ENCODE measurements at places on chromosomes 16 and 17.

- no peak for DNase-seq
Observed at GRCh38 chr17:68908045-68908444, 47.1 kb downstream of the ABCA8 start.

- no peak for DNase-seq
Observed at GRCh38 chr16:19289811-19290485, 4.4 kb downstream of the CLEC19A start.

DNA sequence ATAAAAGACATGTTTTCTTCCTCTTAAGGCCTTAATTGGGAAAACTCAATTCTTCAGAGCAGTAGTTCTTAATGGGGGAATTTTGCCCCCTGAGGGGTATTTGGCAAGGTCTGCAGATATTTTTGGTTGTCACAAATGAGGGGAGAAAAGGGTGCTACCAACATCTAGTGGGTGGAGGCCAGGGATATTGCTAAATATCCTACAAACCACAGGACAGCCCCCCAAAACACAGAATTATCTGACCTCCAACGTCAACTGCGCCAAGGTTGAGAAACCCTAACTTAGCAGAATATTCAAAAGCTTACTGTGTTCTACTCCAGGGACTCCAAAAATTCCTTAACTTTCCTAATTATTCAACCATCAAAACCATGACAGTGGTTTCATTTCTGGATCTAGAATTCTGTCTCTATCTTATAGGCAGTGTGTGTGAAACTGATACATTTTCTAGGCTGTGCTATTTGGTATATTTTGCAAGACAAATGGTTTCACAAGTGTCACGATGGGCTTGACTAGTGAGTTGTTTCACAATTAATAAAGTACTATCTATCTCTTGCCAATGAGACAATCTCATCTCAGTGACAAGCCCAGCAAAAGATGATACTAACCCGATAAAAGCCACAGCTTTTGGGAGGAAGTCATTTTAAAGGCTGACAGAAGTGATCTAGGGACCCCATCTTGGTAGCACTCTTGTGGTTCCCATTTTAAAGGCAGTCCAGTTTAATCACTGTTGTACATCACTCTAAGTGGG, 14.7 kb downstream of the TXNDC11 start:
- no peak for DNase-seq

DNA sequence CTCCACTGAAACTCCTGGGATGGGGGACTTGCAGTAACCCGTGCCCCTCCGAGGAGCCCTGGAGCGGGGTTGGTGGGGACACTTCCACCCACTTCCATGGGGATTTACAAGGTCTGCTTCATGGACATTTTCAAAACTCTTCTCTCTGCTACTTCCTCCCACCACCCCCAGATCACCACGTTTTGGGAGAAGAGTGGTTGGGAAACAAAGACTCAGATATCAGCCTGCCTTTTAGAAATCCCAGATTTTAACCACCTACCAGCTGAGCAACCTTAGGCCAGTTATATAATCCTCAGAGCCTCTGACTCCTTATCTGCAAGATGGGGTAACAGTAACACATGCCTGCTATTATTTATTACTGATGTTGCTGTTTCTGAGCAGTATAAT, 184.8 kb downstream of the CCDC182 start:
- no peak for DNase-seq

DNA sequence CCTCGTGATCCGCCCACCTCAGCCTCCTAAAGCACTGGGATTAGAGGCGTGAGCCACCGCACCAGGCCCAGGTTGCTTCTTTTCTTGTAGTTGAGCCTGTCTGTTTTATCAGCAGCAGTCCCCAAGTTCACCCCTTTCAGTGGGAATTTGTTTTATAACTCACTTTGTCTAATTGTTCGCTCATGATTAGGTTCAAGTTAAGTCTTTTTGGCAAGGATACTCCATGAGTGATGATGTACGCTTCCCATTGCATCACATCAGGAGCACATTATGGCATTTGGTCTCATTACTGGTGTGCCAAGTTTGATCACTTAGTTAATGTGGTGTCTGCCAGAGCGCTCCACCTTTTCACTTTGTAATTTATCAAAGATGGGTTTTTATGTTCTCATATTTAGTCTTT, 14.4 kb upstream of the GJD3 start:
- no peak for DNase-seq

- no peak for DNase-seq
Observed at GRCh38 chr16:54245788-54246453, 40.7 kb downstream of the IRX3 start.

DNA sequence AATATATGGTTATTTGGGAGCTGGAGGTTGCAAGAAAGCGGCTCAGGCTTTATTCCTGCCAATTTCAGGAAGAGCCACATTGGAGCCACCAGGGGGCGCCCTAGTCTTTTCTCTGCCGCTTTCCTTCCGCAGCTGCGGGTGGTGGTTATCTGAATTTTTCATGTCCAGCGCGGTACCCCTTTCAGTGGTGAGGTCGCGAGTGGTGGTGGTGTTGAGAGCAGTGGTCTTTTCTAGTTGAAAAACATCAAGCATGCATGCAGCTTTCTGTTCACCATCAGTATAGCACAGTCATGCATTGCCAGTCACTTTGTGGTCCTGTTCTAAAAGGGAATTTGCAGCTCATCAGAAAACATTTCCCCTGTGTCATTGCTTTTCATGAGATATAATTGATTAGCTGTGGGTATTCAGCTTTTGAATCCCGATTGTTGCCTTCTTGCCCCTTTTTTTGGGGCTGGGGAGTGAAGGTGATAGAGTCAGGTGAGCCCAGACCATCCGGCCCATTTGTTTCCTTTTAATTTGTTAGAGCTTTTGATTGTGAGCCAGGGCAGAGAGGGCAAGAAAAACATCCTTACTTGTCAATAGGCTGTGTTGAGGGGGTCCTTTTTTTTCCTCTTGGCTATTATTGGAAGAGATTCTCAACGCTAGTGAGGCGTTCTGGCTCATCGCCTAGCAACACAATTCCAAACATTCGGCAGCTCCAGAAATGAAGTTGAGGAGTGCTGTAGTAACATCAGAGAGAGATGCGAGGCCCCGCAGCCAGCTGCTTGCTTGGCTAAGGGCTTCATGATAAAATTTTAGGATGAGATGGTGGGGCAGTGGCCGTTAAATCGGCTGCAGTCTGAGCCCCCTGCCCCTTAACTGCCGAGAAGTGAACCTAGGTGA, 119.0 kb downstream of the SNX29 start:
- DNase-seq, result peak; percentile 41

DNA sequence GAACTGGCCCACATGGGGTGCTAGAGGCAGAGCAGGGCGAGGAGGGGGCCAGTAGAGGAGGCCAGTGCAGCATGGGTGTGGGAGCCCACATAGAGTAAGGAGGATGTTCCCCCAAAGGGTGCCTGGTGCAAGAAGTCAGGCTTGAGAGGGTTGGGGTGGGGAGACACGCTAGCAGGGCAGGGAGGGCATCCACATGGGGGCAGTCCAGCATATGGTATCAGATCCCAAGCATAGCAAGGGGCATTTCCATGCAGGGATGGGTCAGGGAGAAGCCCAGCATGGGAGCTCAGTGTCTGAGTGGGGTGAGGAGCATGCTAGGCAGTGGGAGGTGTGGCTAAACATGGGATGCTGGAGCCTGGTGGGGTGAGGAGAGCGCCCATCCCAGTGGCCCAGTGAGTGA, 213.7 kb downstream of the COPRS start:
- no peak for DNase-seq

- DNase-seq, result peak; percentile 43
Observed at GRCh38 chr16:87897521-87898505, 28.5 kb upstream of the SLC7A5 start.

GRCh38 chr16:30066761-30067583, 1.4 kb downstream of the ALDOA start:
- DNase-seq, result no peak

DNA sequence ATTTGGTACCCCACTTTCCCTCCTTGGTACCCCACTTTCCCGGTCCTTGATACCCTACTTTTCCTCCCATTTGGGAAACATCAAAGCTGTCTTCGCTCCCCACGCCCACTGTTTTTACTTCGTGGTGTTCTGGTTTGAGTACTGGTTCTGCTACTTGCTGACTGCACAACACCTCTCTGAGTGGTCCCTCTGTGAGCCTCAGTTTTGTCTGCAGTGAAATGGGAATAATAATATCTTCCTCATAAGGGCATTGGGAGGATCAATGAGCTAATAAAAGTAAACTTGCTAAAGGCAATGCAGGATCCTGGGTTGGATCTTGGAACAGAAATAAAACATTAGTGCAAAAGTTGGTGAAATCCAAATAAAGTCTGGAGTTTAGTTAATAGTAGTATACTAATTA, 70.0 kb upstream of the CLEC18A start:
- no peak for DNase-seq

- DNase-seq, result no peak
Observed at GRCh38 chr16:57051696-57052228, 40.6 kb upstream of the CPNE2 start.

DNA sequence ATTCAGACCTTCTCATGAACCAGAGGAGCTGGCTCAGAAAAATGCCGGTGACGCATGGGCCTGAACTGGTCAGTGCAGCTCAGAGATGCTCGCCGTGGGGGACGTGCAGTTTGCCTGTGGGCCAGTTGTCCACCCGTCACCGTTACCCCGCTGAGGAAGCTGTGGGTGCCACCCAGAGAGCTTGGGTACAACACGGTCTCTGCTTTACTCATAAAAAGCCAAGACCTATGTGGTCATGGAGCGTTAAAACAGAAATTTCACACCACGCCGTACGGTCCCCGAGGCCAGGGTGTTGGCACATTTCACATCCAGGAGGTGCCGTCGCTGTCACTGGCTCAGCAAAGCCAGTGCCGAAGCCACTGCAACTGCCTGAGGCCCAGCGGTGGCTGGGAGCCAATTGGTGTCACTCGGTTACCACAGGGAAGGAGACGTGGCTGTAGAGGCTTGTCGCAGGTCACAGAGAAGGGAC, 120.9 kb downstream of the METRNL start:
- peak; percentile 17 for DNase-seq

- DNase-seq, result no peak
Observed at GRCh38 chr16:56987692-56988091, 1.7 kb upstream of the NLRC5 start.

- DNase-seq, result no peak
Observed at GRCh38 chr16:12902511-12903372, 1.3 kb downstream of the SHISA9 start.

DNA sequence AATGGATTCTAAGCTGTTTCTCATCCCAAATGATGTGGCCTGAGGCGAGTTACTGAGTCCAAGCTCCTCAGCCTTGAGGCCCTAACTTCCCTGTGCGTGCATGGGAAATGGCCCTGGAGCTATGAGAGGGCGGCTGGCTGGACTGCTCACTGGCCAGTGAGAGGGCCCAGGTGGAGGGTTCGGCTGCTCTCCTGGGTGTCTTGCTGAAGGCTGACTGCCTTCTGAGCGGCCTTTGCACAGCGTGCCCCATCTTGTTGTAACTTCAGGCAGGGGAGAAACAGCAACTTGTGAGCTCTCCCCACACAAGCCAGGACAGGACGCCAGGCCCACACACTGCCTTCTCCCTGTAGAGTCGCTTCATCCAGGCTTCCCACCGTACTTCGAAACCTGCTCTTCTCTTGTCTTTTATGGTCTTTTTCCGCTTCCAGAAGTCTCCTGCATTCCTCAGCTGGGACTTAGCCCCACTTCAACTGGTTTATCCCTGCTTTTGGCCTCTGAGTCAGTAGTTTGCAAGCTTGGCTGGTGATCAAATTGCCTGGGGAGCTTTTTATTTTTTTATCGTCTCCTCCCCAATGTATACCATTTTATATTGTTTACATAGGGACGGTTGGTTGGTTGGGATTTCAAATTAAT, 13.3 kb downstream of the CDH3 start:
- no peak for DNase-seq

- DNase-seq, result no peak
Observed at GRCh38 chr17:31686495-31686894, 172.5 kb downstream of the COPRS start.

- no peak for DNase-seq
Observed at GRCh38 chr17:13643180-13643579, 41.5 kb upstream of the HS3ST3A1 start.

DNA sequence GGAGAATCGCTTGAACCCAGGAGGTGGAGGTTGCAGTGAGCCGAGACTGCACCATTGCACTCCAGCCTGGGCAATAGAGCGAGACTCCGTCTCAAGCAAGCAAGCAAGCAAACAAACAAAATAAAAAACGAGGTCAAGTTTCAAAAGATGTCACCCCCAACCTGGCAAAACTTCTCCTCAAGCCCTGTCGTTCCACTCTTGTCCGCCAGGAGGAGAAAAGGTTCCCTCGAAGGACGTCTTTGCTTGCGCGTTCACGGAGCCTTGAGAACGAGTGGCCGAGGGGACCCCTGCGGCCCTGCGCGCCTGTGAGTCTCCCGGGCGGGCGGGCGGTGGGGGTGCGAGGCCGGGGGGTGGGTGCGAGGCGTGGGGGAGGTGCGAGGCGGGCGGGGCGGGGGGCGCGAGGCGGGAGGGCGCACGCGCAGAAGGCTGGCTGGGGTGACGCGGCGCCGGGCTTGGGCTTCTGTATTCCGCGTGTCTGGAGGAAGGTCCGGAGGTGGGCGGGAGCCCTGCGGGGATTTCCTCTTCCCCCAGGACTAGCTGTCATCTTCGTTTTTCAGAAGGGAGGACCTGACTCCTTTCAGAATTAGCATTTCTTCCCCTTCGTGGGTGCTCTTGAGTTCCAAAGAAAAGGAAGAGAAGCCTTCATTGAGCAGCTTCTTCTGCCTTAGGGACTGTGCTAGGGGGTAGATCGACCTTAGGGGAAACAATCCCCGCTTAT, 3.7 kb downstream of the SLC52A1 start:
- DNase-seq, result peak; percentile 73

DNA sequence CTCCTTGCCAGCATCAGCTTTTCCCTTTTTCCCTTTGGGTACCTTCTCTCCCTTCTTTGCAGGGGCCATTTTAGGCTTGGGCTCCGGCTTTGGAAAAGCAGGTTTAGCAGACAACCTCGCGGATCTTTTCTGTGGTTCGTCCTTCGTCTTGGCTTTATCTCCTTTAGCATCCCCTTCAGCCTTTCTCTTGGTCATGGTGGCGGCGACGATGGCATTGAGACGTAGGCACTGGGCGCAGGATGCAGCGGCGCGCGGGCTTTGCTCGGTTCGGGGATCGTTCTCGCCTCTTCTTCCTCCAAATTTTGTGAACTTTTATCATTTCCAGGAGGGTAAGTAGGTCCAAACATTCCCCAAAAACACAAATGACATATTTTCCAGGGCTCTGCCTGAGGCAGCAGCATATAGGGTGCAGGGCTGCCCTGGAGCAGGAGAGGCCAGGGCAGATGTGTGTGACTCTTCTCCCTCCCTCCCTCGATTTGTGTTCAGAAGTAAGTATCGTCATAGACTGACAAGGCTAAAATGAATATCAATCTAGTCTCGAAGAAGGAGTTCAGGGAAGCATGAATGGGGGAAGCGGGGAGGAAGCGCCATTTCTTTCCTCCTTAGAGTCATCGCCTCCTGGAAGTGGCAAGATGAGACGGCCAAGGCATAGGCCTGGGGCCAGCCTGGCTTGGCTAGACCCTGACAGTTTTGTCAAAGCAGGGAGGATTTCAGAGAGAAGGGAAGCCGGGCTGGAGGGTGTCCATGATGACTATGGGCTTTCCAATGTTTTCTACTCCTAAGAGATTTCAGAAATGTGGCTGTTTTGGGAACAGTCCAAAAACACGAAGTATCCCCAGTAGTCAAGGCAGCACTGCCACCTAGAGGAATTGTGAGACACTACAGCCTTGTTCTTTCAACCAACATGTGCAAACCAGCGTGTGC, 13.2 kb downstream of the CHCT1 start:
- DNase-seq, result peak; percentile 57

- no peak for DNase-seq
Observed at GRCh38 chr17:44121997-44122815, 1.2 kb downstream of the HDAC5 start.

GRCh38 chr17:38562903-38563302, 42.8 kb downstream of the SRCIN1 start:
- no peak for DNase-seq
